ENCODE measurements at places on chromosomes 1 and 21. TPM values are rescaled to one million over a fixed set of nuclear protein-coding genes. Genes with fewer than 3 reads are reported as not detected.

GRCh38 chr1:97277891-97278654 is 556.5 kb downstream of the PTBP2 start:
- DNase-seq: no peak

GJB4 gene
- polyA plus RNA-seq: not detected

L1TD1 gene
- polyA plus RNA-seq: 0.29 TPM

- no peak for DNase-seq
These were observed 34.2 kb upstream of the JUN start for GRCh38 chr1:58818075-58818474.

DNA sequence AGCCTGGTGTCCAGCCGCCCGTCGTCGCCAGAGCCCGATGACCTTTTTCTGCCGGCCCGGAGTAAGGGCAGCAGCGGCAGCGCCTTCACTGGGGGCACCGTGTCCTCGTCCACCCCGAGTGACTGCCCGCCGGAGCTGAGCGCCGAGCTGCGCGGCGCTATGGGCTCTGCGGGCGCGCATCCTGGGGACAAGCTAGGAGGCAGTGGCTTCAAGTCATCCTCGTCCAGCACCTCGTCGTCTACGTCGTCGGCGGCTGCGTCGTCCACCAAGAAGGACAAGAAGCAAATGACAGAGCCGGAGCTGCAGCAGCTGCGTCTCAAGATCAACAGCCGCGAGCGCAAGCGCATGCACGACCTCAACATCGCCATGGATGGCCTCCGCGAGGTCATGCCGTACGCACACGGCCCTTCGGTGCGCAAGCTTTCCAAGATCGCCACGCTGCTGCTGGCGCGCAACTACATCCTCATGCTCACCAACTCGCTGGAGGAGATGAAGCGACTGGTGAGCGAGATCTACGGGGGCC is 1.2 kb downstream of the OLIG2 start:
- no peak for DNase-seq

DNA sequence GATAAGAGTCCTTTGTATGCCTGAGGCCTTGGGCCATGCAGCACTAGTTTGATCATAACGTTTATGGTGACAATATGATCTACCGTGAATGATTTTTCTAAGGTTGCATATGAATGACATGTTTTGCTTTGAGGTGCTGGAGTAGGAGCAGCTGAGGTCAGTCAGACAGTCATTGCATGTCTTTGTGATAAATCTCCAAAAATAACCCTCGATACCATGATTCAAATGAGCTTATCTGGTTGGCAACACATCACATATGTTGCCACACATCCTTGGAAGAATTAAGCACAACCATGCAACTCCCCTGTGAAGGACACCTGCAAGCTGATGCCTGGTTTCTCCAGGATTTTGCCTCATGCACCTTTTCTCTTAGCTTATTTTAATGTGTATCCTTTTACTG is 394.5 kb downstream of the LTN1 start:
- no peak for DNase-seq

UBAP2L gene
- polyA plus RNA-seq: 61.6 TPM

OLFML3 gene
- 5.1 TPM for polyA plus RNA-seq

SERPINC1 gene
- polyA plus RNA-seq: 0.15 TPM

TMCO4 gene
- 6.4 TPM for polyA plus RNA-seq

GRCh38 chr1:174982971-174983689 is 16.6 kb upstream of the CACYBP start:
- no peak for DNase-seq

DNA sequence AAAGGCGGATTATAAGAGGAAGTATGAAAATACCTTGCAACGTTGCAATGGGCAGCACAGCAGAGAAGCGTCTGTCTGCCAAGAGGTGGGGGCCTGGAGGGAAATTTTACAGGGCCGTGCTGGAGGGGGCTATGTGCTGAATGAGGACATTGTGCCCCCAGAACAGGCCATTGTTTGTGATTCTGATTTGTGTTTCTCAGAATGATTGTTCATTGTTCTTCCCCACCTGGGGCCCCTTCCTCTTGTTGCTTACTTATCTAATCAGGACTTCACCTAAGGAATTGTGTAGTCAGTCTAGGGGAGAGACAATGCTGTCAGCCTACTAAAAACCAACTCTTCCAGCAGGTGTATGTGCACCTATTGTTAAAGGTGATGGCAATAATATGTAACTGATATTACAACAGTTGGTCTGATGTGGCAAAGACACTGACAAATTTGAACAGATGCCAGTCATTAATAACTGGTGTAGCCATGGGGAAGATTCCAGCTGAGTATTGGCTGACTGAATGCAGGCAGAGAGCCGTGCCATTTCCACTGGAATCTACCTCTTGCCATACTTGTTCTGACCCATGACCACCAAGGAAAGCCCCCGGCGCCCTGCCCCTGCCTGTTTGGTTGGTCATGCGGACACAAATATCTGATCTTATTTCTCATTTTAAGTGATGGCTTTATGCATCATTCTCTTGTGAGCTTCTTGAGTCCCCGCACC is 45.2 kb upstream of the PSEN2 start:
- DNase-seq: no peak

RGS4 gene
- 0.30 TPM for polyA plus RNA-seq

- peak; percentile 29 for DNase-seq
These were observed 19.3 kb downstream of the SERTAD4 start for GRCh38 chr1:210251680-210252490.

- DNase-seq: no peak
These were observed 3.1 kb upstream of the GALE start for GRCh38 chr1:23803674-23804073.

PLXNA2 gene
- polyA plus RNA-seq: 9.2 TPM

DNA sequence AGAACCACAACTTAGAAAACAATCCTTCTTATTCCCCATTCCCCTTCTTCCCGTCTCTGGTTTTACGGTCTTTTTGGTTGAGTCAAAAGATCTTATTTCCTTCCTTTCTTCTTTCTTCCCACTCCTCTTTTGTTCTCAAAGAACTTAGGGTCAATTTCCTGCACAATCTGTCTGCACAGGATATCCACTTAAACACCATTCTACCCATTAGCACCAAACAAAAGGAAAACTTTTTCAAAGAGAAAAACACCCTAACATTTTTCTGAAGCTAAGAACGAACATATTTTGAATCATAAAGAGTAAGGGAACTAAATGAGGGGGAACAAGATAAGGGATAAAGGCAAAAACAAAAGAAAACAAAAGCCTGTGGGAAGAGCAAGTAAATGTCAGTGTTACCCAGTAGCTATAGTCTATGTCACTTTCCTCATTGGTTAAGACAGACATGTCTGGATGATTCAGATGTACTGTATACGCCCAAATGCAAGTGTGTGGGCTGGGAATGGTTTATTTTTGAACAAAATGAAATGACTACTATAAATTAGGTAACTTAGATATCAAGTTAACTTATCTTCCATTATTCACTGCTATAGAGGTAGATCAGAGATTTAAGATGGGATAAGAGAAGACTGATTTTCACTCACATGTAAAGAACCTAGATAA is 59.9 kb downstream of the TOR3A start:
- DNase-seq: no peak

GRCh38 chr1:46465981-46466476 is 23.6 kb upstream of the DMBX1 start:
- no peak for DNase-seq

- no peak for DNase-seq
These were observed 34.7 kb downstream of the ACOT11 start for GRCh38 chr1:54582566-54583306.

APCS gene
- polyA plus RNA-seq: 0.08 TPM

- DNase-seq: no peak
These were observed 167.2 kb downstream of the CYYR1 start for GRCh38 chr21:26405735-26406361.

EFNA4 gene
- polyA plus RNA-seq: 4.8 TPM
